ENCODE measurements at places on chromosomes 7 and 10. TPM values are rescaled to one million over a fixed set of nuclear protein-coding genes. Genes with fewer than 3 reads are reported as not detected.

DNA sequence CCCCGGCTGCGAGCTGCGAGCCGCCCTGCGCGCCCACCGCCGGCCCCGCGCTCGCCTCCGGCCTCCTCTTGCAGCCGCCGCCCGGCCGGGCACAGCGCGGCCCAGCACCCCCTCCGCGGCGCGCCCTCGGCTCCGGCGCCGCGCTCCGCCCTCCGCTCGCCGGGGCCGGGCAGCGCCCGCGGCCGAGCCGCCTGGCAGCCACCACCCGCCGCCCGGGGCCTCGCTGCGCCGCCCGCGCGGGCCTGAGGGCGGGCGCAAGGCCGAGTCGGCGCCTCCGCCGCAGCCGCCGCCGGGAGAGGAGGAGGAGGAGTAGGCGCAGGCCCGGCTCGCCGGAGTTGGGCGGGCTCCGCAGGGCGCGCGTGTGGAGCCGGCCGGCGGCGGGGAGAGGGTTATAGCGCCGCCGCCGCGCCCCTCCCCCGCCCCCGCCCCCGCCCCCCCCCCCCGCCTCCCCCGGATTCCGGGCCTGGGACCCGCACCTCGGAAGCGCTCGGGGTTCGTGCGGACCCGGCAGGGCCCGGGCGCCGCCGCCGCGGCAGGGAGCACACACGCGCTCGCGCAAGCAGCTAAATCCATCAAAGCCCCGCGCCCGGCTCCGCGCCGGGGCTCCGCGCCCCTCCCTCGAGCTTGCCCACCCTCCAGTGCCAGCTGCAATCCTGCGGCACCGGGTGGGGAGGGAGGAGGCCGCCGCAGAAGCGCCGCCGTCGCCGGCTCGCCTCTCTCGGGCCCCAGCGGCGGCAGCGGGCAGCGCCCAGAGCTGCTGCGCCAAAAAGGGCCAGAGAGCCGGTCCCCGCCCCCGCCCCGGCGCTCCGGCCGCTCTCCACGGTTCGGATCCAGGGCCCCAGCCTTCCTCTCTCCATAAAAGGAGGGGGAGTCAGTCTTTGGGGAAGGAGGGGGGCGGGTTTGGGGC is at the start of gene PDGFA:
TSS of gene PDGFA (minus strand) at position 363 of the 907 bp plus-strand sequence. CDS start 845 bp downstream, outside the sequence.
- DNase-seq = peak; percentile 83

- no peak for DNase-seq
Observed at GRCh38 chr10:49001870-49002672, 62.4 kb upstream of the LRRC18 start.

The BMPER gene
- 40.5 TPM for polyA plus RNA-seq

The DOCK4 gene
- polyA plus RNA-seq = 2.0 TPM

- DNase-seq = no peak
Observed at GRCh38 chr10:22454634-22455033, 109.3 kb downstream of the SPAG6 start.

All from GM23248 (cell line).